ENCODE measurements at places on chromosomes 13 and 19. TPM values are rescaled to one million over a fixed set of nuclear protein-coding genes. Genes with fewer than 3 reads are reported as not detected.

CEACAM19 gene
- 4.8 TPM for total RNA-seq

PIP5K1C gene
- total RNA-seq: 165 TPM

ZNF610 gene
- 2.9 TPM for total RNA-seq

CEACAM3 gene
- 0.54 TPM for total RNA-seq

RGL3 gene
- 0.25 TPM for total RNA-seq

GRCh38 chr13:50124536-50125303 is 109.5 kb downstream of the KCNRG start:
- ATAC-seq: peak; percentile 8

DNA sequence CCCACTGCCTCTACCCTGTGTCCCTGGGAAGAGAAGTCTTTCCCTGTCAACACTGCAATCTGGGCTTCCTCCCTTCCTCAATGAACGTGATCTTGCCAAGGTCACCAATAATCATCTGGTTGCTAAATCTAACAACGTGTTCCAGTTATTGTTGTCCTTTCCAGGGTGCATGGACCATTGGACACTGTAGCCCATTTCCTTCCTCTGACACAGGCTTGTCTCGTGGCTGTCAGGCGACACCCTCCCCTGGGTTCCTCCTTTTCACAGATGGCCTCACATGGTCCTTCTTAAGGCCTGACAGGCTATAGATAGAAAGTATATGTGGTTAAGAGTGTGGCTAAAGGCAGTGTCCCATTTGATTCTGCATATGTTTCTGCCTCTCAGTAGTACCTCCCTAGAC is 67.7 kb upstream of the STARD13 start:
- ATAC-seq: peak; percentile 41

- ATAC-seq: no peak
These were observed 53.9 kb downstream of the VAV1 start for GRCh38 chr19:6826281-6826920.

- no peak for ATAC-seq
These were observed 622.6 kb upstream of the PCDH20 start for GRCh38 chr13:62038214-62038613.

GRCh38 chr13:47046706-47047105 is 149.9 kb upstream of the HTR2A start:
- no peak for ATAC-seq

- no peak for ATAC-seq
These were observed 65.4 kb downstream of the RUBCNL start for GRCh38 chr13:46321494-46322225.

GRCh38 chr13:27404680-27405079 is 19.7 kb upstream of the GTF3A start:
- no peak for ATAC-seq

GRCh38 chr13:25973085-25973484 is 78.7 kb downstream of the SHISA2 start:
- no peak for ATAC-seq

DNA sequence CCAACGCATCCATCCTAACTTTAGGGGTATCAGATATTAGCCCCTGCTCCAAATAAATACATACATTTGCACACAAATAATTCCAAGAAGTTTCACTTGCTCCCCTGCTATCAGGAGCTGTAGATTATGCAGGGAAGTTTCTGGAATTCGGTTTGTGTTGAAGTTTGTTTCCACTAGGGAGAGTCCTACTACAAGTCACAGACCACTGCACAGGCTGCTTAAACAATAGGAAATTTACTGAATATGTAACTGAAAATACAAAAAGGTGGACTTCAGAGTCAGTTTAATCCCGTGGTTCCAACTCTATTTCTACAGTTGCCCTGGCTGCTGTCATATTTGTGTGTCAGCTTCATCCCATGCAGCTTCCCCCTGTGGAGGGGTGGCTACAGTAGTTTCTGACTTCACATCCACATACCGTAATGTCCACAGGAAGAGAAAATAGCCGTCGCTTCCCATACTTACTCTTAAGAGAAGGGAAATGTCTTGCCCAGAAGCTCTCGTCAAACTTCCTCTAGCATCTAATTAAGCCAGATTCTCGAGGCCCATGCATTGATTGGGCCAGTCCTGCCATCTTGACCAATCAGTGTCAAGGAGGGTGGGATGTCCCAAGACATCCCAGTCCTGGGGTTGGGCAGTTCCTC is 286.6 kb downstream of the COG6 start:
- ATAC-seq: no peak

- no peak for ATAC-seq
These were observed 108.2 kb downstream of the DACH1 start for GRCh38 chr13:71758828-71759227.

- ATAC-seq: no peak
These were observed 4.0 kb downstream of the ZNF565 start for GRCh38 chr19:36210497-36210896.

- no peak for ATAC-seq
These were observed 4.7 kb upstream of the TMPRSS9 start for GRCh38 chr19:2355168-2356035.
